Urothelium cell line (cell line): ENCODE measurements at places on chromosomes 3 and 15.

- DNase-seq, result no peak
Measured at GRCh38 chr15:41288464-41288863, 43.9 kb downstream of the OIP5 start.

DNA sequence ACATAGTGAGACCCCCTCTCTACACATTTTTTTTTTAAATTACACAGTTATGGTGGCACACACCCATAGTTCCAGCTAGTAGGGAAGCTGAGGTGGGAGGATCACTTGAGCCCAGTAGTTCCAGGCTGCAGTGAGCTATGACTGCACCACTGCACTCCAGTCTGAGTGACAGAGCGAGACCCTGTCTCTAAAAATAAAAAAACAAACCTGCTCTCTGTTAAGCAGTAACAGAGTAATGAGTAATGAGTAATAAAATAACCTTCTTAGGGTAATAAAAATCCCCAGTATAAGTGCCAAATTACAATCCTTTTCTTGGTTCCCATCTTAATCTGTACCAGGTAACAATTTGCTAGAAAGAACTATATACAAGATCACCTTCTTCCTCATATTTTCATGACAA is 65.9 kb upstream of the PLXND1 start:
- DNase-seq, result no peak

GRCh38 chr3:153051427-153052095 is 110.5 kb upstream of the RAP2B start:
- peak; percentile 47 for DNase-seq

DNA sequence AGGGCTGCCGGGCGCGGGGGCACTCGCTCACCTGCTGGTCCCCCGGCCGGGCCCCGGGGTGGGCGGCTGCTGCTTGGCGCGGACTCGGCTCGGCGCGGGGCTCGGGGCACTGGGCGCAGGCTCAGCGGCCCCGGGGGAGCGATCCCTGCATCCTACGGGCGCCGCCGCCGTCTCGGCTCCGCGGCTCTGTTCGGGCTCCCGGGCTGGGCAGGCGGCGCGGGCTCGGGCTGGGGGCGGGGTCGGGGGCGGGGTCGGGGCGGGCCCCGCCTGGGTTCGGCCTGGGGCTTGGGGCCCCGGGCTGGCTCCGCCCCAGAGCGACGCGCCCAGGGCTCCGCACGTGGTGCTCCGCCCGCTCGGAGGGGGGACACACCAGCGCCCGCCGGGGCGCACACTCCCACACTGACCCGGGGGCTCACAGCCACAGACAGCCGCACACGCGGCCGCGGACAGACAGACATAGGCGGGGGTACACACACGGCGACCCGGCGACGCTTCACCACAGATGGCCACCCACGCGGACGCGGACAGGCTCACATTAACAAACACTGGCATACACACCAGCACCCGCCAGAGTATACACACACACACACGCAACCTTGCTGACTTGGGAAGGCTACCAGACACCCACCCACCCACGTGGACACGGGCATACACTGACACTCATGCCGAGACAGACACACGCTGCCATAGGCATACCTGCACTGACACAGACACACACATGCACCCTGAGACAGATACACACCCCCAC is at the start of gene SCN5A:
Gene SCN5A (minus strand): TSS at position 188 of the 748 bp plus-strand sequence. CDS start 16,380 bp downstream, outside the sequence.
- peak; percentile 97 for DNase-seq

- DNase-seq, result no peak
Measured at GRCh38 chr3:101120039-101120438, 126.8 kb upstream of the ABI3BP start.

DNA sequence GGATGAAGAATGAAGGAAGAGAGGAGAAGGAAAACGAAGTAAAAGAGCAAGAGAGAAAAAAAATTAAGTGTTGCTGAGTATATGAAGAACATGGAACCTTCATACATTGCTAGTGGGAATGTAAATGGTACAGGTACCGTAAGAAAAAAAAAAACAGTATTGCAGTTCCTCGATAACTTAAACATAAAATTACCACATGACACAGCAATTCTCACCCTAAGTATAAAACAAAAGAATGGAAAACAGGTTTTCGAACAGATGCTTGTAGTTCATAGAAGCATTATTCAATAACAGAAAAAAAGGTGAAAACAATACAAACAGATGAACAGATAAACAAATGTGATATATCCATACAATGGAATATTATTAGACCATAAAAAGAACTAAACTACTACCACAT is 51.6 kb downstream of the SENP7 start:
- no peak for DNase-seq

GRCh38 chr15:81146466-81146865 is 12.4 kb downstream of the CFAP161 start:
- DNase-seq, result no peak

DNA sequence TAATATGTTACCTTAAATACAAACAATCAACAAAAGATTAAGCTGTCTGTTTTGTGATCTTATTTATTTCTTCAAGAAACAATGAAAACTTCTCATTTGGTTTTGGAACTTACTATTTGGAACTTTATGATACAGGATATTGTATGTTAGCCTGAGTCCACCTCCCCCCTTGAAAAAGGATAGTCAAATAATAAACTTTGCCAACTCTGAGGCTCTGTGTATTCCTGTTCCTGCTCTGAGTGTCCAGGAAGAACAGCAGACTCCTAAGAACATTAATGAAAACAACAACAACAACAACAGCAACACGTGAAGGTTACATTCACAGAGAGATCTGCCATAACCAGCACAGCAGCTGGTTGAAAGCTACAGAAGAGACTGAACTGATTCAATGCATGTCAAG is 108.1 kb upstream of the AADACL2 start:
- DNase-seq, result no peak

- no peak for DNase-seq
Measured at GRCh38 chr3:52230461-52230860, 5.0 kb upstream of the TLR9 start.

- DNase-seq, result no peak
Measured at GRCh38 chr3:83354205-83354604, 1592.8 kb upstream of the GBE1 start.

- no peak for DNase-seq
Measured at GRCh38 chr3:157692468-157692867, 189.3 kb upstream of the VEPH1 start.

DNA sequence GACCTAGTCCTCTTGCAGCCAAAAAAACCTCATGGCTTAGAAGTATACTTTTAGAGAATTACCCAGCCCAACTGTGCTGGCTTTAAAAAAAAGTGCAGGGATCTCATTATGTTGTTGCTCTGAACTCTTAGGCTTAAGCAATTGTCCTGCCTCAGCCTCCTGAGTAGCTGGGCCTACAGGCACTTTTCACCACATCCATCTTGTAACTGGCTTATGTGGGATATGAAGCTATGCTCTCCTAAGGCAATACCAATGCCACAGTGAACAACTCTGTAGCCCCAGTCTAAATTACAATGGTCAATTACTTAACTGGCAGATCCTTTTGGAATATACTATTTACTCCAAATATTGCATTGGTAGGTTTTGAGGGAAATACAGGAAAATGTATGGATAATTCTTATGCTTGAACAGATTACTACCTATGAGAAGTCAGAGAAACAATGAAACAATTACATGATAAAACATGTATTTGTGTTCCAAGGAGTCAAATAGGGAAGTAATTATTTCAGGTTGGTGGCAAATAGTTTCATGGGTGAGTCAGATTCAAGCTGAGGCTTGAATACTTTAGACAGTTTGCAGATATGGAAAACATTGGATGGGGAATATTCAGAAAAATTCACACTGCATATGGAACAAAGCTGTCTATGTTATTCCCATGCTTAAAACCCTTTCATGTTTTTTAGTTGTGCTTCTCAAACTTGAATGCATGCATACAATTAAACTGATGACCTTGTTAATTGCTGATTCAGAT is 34.6 kb upstream of the GPR149 start:
- no peak for DNase-seq

DNA sequence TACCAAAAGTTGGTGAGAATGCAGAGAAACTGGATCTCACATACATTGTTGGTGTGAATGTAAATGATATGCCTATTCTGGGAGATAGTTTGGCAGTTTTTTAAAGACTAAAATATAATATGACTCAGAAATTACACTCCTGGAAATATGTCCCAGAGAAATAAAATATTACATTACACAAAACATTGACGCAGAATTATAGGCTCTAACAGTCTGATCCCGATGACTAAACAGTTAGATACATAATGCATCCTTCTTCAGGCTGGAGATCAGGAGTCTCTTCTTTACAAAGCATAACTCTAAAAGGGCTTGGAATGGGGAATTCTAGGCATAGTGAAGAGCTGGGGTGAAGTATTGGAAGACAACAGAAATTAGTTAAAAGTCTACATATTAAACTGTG is 586.2 kb upstream of the NECTIN3 start:
- DNase-seq, result no peak

DNA sequence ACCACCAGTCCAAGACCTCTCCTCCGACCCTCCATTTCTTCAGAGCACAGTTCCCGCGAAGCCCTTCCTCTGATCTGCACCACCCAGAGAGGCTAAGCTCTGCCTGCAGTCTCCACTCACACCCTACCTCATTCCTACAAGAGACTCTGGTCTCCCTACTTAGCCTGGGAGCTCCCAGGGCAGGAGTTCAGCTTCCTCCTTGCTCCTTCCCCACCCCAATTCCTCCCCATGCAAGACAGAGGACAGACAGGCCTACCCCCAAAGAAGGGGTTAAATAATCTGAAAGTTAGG is 12.6 kb upstream of the VIPR1 start:
- no peak for DNase-seq

DNA sequence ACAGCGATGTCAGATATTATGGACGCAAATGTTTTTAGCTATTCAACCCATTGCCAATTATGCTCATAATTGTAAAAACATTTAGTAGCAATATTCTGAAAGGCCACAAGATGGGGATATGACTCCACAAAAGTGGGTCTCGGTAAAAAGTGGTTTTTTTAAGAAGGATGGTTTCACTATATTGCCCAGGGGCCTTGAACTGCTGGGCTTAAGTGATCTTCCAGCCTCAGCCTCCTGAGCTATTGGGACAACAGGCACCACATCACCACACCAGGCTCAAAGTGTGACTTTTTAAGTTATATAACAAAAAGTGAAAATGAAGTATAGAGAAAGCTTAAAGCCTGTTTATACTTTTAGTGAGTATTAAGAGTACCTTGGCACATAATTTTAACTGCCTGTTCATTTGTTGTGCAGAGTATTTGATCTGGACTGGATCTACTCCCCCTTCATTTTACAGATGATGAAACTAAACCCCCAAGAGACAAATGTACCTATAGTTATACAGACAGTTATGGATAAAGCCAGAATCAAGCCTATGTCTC is 9.4 kb downstream of the NAA50 start:
- peak; percentile 47 for DNase-seq

DNA sequence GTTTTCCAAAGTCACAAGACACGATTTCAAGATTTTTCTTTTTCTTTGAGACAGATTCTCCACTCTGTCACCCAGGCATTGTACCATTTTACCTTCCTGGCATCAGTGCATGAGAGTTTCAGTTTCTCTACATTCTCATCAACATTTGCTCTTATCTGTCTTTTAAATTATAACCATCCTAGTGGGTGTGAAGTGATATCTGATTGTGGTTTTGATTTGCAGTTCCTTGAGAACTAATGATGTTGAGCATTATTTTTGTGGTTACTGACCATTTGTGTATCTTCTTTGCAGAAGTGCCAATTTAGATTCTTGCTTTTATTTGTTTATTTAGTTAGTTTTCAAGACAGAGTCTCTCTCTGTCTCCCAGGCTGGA is 41.2 kb downstream of the ADIPOQ start:
- no peak for DNase-seq

- DNase-seq, result no peak
Measured at GRCh38 chr3:49135499-49135898, 2.6 kb upstream of the LAMB2 start.

- DNase-seq, result no peak
Measured at GRCh38 chr15:63339006-63339766, 42.5 kb downstream of the CA12 start.

- no peak for DNase-seq
Measured at GRCh38 chr3:186464424-186465093, 79.6 kb downstream of the CRYGS start.

- DNase-seq, result peak; percentile 29
Measured at GRCh38 chr3:56005196-56005805, 463.0 kb downstream of the ERC2 start.

- no peak for DNase-seq
Measured at GRCh38 chr3:135633078-135633477, 332.4 kb upstream of the PPP2R3A start.

DNA sequence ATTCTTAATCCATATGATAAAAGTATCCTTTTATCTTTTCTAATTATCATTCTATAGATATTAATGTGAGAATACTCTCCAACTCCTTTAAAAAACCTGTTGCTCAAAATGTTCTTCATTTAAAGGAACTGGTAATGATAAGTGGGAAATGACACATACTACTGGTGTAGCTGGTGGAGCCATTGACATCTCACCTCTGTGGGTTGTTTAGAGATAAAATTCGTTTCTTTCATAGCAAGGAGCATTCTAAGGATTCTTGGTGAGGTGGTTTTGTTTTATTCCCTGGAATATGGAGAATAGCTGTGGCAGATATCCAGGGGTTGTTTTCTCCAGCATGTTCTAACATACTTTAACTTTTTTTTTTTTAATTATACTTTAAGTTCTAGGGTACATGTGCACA is 299.8 kb upstream of the THBS1 start:
- DNase-seq, result no peak

DNA sequence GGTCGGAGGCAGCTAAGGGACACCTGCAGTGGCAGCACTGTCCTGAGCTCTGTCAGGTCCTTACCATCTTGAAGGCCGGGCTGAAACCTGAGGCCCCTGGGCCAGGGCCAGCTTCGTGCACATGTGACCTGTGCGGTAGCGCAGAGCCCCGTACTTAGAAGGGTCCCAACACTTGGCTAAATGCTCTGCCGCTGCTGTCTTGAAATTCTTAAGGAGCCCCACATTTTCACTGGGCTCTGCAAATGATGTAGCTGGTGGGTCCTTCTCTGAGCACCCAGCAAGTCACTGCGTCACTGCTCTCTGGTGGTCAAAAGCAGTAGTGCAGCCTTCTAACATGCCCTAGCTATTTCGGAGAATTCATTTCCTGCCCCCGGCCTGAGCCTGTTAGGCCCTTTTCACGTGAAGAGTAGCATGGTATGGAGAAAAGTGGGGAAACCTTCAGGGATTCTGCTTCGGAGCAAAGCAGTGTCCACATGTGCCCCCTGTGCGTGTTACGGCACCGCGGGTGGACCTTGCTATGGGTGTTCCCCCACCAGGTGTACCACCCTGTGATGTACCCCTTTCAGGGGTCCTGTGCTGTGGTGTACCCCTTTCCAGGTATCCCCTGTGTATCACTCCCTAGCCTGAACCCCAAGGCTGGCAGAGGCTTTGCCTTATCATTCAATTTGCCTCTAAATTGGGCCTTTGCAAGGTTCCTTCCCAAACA is 79.7 kb downstream of the TMEM266 start:
- DNase-seq, result peak; percentile 84

- no peak for DNase-seq
Measured at GRCh38 chr3:47347217-47347801, 33.5 kb upstream of the PTPN23 start.

- no peak for DNase-seq
Measured at GRCh38 chr3:62237286-62237948, 135.9 kb downstream of the FEZF2 start.

- no peak for DNase-seq
Measured at GRCh38 chr3:129950318-129951046, 24.0 kb upstream of the TRH start.

- DNase-seq, result no peak
Measured at GRCh38 chr3:141699897-141700296, 38.2 kb upstream of the RNF7 start.

GRCh38 chr3:149374391-149374790 is 3.1 kb downstream of the TM4SF1 start:
- DNase-seq, result no peak

GRCh38 chr3:134797741-134798451 is 2.8 kb downstream of the EPHB1 start:
- DNase-seq, result no peak

- no peak for DNase-seq
Measured at GRCh38 chr15:101505610-101506337, 16.3 kb upstream of the PCSK6 start.
